HS-27A (cell line): ENCODE measurements at places on chromosomes 2 and 18.
A peak's percentile ranks its signal among the peaks of the same experiment; 100 is the strongest.

GRCh38 chr2:212726403-212726802, 187.8 kb upstream of the ERBB4 start:
- DNase-seq = no peak

- no peak for DNase-seq
Observed at GRCh38 chr18:35136885-35137284, 95.7 kb downstream of the MAPRE2 start.

- DNase-seq = no peak
Observed at GRCh38 chr2:63840081-63840784, 1.5 kb upstream of the UGP2 start.

- DNase-seq = no peak
Observed at GRCh38 chr2:1236606-1237005, 176.7 kb upstream of the TPO start.

DNA sequence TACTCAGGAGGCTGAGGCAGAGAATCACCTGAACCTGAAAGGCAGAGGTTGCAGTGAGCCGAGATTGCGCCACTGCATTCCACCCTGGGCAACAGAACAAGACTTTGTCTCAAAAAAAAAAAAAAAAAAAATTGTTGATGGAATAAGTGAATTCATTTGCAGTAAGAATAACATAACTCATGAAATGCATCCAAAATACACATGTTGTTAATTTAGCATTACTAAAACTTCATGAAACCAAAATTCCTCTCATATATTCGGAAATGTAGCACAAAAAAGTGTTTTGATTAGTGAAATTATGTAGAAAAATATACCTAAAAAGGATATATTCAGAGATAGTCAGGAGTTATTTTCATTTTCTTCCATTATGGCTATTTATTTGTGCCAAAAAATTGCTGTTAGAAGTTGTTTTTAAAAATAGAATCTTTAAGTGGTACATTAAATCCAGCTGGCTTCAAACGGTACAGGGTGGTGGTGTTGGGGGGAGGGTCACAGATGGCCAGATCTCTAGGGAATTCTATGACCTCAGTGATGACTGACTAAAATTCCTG, 78.2 kb upstream of the UGP2 start:
- no peak for DNase-seq

DNA sequence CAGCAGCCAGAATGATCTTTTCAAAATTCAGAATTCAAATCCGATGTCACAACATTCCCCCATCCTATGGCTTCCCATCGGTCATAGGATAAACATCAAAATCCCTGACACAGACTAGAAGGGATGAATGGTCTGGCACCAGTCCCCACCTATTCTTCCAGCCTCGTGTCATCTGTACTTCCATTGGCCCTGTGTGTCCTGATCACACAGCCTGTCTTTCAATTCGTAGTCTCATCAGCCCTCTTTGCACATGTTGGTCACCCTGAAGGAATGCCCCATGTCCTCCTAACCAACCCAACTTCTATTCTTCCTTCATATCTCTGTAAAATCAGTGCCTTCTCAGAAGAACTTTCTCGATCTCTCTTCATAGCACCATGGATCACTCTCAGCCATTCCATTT, 157.2 kb downstream of the NEB start:
- no peak for DNase-seq

- DNase-seq = no peak
Observed at GRCh38 chr2:28350791-28351285, 41.8 kb upstream of the FOSL2 start.

DNA sequence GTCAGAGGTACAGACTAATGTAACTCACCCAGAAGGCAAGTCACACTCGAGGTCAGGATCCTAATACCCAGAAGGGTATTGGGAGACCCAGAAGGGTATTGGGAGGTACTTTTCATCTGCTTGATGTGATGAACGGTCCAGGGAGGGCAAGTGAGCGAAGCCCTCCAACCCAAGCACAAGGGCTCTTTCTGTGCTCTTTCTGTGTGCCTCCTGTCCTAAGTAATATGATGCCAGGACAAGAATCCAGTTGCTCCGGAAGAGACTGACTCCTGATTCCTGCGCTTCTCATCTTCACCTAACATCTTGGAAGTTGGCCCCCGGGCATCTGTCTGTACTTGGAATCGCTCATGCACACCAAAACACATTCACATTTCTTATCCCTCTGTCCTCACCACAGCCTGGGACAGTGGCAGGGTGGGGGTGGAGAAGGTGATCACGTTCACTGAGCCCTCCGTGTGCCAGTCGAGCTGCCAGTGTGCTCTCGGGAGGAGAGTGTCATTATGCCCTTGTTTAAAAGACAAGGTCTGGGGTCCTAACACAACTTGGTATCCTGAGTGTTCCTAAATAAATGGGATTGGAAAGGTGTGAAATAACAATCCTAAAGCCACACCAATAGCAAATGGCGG, 17.1 kb downstream of the GYPC start:
- no peak for DNase-seq

DNA sequence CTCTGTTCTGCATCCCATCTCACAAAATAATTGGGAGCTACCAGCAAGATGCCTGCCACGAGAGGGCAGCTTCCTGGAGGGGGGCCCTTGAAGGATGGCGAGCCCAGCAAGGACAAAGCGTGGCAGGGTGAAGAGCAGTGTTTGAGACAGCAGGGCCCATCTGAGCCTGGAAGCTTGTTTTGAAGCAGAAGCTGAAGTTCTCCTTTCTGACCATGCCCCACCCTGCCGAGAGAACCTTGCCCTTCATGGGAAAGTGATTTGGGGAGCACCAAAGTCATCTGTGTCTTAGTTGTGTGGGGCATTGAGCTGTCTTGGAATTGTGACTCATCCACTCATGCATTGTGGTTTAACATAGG, 216.3 kb downstream of the BCL11A start:
- no peak for DNase-seq

DNA sequence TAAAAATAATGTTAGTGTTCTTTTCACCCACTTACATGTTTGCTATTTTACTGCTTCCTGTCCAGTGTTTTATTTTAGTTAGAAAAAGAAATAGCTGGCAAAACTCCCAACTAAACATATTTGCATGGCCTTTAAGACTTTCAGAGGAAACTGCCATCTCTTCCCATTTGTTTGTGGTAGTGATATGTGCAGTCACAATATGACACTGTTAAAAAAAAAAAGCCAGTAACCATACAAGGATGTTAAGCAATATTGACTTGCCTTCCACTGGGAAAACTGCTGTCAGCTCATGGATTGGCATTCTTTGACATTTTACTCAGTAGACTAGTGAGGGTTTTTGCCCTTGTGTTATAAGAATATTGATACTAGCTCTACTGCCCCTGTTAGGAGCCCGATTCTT, 29.1 kb downstream of the XIRP2 start:
- no peak for DNase-seq

GRCh38 chr2:8378016-8378810, 303.6 kb upstream of the ID2 start:
- DNase-seq = no peak

- DNase-seq = peak; percentile 56
Observed at GRCh38 chr2:222919841-222920526, 59.1 kb downstream of the ACSL3 start.

DNA sequence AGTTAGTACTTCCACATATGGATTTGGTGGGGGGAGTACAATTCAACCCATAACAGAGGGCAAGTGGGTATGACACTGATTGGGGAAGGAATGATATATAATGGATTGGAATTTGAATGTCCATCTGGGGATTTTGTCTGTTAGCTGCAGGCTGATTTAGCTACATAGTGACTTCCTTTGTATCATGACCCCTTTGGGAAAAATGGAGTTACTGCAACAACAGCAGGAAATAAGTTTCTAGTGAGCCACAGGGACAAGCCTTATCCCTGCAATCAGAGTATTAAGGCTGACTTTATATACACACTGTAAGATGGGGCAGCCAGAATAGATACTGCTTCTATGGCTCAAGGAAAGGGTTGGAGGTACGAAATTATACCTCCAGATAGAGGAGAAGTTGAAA, 404.4 kb upstream of the MEIS1 start:
- DNase-seq = no peak

- DNase-seq = no peak
Observed at GRCh38 chr2:46707909-46708308, 207.7 kb downstream of the MCFD2 start.

- DNase-seq = no peak
Observed at GRCh38 chr2:68951899-68952298, 794 bp downstream of the GKN2 start.

DNA sequence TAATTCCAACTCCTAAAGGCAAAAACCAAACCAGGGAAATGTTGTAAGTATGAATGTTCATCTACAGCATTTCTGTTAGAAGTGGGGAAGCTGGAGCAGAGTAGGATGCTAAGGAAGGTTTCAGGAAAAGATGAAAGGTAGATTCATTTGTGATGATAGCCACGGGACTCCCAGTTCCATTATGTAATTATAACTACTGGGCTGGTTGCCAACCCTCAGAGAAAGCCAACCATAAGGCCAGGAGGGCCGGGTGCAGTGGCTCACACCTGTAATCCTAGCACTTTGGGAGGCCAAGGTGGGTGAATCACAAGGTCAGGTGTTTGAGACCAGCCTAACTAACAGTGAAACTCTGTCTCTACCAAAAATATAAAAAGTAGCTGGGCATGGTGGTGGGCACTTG, 288.9 kb upstream of the ETAA1 start:
- DNase-seq = no peak

DNA sequence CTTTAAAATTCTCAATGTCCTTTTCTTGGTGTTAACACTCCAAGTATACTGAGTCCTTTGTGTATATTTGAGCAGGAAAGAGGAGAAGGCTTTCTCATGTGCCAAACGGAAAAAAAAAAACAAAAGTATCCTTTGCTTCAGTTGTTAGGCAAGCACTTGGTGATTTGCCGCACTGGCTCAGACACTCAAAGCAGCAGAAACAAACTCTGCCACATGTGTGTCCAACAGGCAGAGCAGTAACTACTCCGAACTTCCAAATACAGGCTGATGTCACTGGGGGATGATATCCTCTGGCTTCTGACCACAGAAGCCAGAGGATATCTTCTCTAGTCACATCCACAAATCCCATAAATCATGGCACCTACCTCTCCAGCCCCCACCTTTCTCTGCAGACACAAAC, 108.0 kb upstream of the SALL3 start:
- DNase-seq = no peak

GRCh38 chr18:68428661-68429060, 286.2 kb downstream of the TMX3 start:
- no peak for DNase-seq

DNA sequence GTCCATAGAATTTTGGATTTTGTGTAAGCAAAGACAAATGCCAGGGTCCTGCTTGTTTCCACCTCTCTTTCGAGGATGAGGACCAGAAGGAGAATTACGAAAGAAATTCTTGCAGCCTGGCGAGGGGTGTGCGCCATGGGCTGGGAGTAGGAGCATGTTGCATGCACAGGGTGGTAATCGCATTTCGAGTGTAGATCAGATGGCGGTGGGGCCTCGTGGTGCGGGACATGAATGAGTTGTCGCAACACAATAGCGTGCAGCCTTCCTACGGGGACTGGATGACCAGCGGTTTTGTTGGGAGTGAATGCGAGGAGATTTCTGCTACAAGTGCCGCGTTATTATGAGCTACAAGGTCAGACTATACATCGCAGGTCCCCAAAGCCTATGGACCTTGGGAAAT, 4.2 kb upstream of the EN1 start:
- DNase-seq = no peak

GRCh38 chr18:58657494-58657893, 13.8 kb upstream of the MALT1 start:
- no peak for DNase-seq

GRCh38 chr2:50607721-50608120, 424.2 kb downstream of the NRXN1 start:
- DNase-seq = no peak

GRCh38 chr2:180520206-180520605, 460.2 kb upstream of the UBE2E3 start:
- DNase-seq = no peak

GRCh38 chr2:2557475-2557874, 226.4 kb upstream of the MYT1L start:
- DNase-seq = no peak

DNA sequence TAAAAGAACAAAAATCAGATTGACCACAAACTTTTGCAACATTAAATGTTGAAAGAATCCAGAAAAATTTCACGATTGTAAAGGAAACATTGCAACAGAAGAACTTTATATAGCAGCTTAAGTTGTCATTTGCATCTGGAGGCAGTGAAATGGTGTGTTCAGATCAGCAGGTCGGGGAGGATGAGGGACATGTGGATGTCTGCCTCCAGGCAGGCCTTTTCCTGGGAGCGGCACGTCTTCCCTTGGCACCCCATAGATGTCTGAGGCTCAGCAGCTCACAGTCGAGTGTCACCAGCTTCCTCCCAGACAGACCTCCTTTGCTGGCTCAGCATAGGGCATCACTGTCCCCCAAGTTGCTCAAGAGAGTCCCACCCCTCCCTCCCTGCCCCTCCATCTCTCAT, 44.3 kb upstream of the ASB1 start:
- no peak for DNase-seq

- no peak for DNase-seq
Observed at GRCh38 chr18:6878556-6879297, 149.2 kb downstream of the ARHGAP28 start.

- DNase-seq = no peak
Observed at GRCh38 chr2:100831158-100831750, 11.3 kb downstream of the NPAS2 start.

GRCh38 chr2:133755480-133756300, 187.4 kb upstream of the NCKAP5 start:
- no peak for DNase-seq

DNA sequence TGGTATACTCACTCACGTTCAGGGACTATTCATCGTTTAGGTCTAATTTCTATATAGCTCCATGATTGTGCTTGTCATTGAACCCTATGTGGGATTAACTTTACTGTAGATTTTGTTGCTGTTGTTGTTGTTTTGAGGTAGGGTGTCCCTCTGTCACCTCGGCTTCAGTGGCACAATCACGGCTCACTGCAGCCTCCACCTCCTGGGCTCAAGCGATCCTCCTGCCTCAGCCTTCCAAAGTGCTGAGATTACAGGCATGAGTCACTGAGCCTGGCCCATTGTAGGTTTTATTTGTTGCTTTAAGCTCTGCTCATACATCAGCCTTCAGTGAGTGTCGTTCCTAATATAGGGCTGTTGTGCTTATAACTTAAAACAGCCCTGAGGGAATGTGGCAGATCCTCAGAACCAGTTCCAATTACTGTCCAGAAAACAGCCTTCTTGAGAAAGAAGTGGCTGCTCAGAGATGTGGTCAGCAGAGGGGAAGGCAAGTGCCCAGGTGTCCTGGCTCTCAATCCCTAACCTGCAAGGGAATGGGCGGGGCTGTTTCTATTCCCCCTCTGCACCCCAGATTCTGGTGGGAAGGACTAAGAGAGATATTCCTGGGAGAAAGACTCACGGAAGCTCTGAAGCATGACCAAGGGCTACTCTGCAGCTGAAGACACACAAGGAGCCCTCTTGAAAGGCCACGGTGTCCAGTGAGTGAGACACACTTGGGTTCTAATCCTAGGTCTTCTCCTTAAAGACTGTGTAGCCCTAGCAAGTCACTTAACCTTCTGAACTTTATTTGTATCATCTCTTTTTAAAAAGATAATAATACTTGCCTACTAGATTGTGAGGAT, 79.6 kb upstream of the LCLAT1 start:
- DNase-seq = no peak
